ENCODE measurements at places on chromosomes 7 and 10. TPM values are rescaled to one million over a fixed set of nuclear protein-coding genes. Genes with fewer than 3 reads are reported as not detected.

DNA sequence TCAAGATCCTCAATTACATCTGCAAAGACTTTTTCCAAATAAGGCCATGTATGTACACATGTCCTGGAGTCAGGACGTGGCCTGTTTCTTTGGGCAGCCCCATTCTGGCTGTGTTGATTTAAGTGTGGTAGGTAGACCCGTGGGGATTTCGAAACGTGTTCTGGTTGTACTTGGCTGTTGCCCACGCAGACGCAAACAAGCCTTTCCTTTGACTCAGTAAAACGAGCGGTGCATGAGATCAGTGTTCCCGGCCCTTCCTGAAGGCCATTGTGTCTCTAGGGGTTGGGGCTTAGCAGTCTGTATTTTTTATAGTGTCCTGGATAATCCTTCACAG, 64.8 kb upstream of the DNAJB6 start:
- H3K4me1 ChIP-seq: peaks cover 14% of the 10 kb centered on the region
- H3K27me3 ChIP-seq: no peaks in the 10 kb centered on the region
- H3K36me3 ChIP-seq: peaks cover 26% of the 10 kb centered on the region
- DNase-seq: no peak
- H3K4me3 ChIP-seq: no peak overlapping the region

DNA sequence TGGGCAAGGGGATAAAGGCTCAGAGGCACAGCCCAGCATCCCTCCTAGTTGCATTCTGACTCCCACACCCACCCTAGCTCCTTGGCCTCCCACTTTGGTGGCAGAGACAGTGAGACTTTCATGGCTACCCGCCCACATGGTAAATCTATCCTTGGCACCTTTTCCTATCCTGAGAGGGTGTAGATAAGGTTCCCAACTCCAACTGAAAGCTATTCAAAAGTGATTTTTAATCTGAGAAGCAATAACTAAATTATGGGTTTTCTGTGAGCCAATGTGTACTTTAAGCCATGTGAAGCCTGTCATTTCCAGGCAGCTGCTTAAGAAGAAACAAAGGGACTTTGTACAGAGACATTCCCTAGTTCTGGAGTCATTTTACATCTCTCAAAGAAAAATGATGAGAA, 9.1 kb downstream of the LAMB1 start:
- H3K27me3 ChIP-seq: peaks cover 37% of the 10 kb centered on the region
- no peaks in the 10 kb centered on the region for H3K4me1 ChIP-seq
- no peak for DNase-seq
- no peaks in the 10 kb centered on the region for H3K36me3 ChIP-seq

GRCh38 chr7:149297034-149297755, 35.2 kb downstream of the ZNF783 start:
- no peaks in the 10 kb centered on the region for H3K36me3 ChIP-seq
- no peaks in the 10 kb centered on the region for H3K4me1 ChIP-seq
- no peak for DNase-seq
- H3K27me3 ChIP-seq: no peaks in the 10 kb centered on the region
- H3K4me3 ChIP-seq: no peak overlapping the region

DNA sequence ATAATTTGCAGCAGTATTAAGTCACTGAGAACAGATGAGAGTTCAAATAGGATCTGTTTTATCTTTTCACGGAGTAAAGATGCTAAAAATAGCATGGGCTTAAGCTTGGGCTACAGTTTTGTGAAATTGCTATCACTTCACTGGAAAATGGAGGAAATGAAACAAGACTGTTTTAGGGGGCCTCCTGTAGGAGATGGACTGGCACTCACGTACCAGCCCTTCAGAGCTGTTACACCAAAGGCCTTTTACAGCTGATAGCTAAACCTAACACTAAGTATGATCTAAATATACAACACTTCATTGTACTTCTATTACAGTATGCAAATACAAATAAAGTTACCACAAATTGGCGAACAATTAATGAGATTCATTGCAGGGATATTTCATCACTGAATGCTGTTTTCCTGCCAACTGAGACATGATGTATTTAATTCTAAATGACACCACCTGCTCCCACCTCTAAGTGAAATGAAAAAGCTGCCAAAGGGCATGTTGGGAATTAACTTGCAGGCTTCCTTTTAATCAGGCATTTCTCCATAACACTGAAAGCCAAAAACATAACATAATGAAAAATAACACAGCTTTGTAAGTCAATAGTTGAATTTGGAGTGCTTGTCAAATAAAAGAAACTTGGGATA, 304.5 kb upstream of the LRRN3 start:
- peaks cover 9% of the 10 kb centered on the region for H3K27me3 ChIP-seq
- peaks cover 1% of the 10 kb centered on the region for H3K36me3 ChIP-seq
- DNase-seq: no peak
- no peak overlapping the region for H3K4me3 ChIP-seq

DNA sequence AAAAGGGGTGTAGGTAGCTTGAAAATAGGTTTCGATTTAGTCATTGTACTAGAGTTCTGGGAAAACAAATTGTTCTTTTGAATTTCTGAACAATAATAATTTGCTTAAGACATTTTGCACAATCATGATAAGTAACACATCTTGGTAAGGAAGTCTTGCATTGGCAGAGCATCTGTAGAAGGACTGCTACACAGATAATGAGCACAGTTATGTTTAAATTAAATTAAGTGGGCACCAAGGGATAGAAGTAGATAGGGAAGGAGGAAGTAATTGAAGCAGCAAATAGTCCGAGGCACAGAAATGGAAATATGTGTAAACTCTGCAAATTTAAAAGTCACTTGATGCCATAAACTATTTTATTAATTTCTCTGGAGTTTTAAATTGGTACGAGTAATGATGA, 122.4 kb downstream of the CHN2 start:
- no peak overlapping the region for H3K27ac ChIP-seq
- no peak for DNase-seq
- no peaks in the 10 kb centered on the region for H3K36me3 ChIP-seq
- no peaks in the 10 kb centered on the region for H3K4me1 ChIP-seq
- no peak overlapping the region for H3K4me3 ChIP-seq

Gene ADK
- total RNA-seq: 58.3 TPM
